ENCODE measurements at places on chromosomes 12 and 14.

GRCh38 chr12:3229577-3229976 is 152.4 kb downstream of the TSPAN9 start:
- no peak for DNase-seq

DNA sequence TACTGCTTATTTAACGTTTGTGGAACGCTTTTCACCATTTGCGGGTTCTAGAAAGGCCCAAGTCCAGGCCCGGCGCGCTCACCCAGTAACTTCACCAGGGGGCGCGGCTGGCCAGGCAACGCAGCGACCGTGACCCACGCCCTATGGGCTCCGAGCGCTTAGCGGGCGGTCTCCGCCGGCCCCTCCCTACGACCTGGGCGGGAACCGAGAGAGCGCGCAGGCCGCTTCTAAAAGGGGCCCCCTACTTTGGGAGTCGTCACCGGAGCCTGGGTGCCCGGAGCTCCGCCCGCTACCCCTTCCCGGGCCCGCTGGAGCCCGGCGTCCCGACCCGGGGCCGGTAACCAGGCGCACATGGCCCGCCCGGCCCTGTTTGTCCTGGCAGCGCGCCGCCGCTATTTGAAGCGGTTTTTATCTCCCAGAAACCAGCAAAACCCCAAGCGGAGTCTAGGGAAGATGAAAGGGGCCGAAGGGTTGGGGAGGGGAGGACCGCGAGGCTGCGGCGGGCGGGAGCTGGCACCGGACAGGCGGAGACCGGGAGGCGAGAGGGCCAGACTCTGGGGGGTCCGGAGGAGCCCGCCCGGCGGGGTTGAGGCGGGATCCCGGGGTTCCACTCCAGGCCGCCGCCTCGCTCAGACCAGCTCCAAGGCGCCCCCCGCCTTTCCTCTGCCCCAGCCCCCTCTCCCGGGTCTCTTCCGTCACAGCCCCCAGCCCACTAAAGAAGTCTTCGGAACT is 3.5 kb upstream of the AAAS start:
- DNase-seq = peak; percentile 85

GRCh38 chr14:35304812-35305462 is 12.8 kb downstream of the PSMA6 start:
- no peak for DNase-seq

DNA sequence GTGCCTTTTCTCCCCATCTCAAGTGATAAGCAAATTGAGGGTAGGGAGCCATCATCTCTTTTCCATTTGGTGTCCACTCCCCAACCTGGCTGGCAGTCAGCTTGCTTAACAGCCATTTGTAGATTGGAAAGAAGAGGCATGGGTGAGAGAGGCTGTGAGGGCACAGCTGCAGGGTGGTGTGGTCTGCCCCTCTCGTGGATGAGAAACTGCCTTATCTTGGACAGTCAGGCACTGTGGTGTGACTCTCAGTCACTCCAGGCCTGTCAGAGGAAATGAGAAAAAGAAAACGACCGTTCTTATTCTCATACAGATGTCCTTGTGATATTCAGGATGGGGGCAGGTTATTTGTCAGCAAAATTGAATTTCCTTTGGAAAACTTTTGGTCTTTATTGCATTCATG is 65.1 kb upstream of the SRSF5 start:
- no peak for DNase-seq

DNA sequence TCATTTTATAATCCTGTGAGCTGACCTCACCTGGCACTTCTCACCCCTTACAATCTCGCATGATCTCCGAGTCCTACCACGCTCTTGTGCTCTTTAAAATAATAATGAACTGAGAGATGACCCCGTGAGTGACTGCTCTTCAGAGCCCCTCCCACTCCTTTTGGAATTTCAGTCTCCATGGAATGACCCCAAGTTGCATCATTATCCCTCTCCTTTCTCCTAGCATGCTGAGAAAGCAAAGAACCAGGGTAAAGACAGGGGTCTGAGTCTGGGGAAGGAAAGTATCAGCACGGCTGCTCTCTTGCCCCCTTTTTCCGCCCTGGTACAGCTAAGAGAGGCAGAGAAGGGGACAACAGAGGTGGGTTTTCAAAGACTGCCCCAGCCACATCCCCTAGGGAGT is 178.3 kb upstream of the PLEKHA5 start:
- no peak for DNase-seq

- no peak for DNase-seq
These were observed 288.7 kb downstream of the NAV3 start for GRCh38 chr12:78119351-78119918.

DNA sequence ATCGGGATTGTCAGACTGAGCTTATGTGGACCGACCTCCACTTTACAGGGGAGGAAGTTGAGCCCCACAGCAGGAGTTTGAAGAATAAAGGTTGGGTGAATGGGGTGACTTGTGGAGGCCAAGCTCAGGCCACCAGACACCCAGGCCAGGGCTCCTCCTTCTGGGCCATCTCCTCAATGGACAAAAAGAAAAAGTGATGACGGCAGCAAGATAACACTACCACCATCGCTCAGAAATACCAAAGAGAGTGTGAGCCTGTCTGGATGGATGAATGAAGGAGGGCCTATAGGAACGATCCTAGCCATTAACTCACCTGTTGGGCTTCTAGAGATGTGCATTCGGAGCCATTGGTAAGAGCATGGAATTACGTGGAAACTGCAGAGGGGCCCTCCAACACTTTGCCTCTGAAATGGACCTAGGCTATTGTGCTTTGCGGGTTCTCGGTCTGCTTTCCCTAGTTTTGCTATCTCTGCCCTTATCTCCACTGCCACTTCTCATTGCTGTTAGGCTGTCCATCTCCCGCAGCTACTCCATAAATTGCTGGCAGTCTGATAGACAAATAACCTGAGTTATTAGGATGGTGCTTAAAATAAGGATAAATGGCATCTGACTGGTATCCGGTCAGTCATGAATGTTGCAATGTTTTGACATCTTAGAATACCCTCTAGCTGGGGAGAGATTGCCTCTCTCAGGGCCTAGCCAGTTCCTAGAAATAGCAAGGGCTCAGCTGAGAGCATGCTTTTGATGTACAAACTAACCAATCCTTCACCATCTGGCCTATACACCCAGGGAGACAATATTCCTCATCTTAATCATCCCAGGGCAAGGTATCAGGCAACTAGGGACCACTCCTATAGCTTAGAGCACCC is 9.6 kb upstream of the PLEK2 start:
- no peak for DNase-seq

Measured in anterior cingulate cortex (tissue), 58 donors.